ENCODE measurements at places on chromosomes 3 and 15.
A peak's percentile ranks its signal among the peaks of the same experiment; 100 is the strongest.

DNA sequence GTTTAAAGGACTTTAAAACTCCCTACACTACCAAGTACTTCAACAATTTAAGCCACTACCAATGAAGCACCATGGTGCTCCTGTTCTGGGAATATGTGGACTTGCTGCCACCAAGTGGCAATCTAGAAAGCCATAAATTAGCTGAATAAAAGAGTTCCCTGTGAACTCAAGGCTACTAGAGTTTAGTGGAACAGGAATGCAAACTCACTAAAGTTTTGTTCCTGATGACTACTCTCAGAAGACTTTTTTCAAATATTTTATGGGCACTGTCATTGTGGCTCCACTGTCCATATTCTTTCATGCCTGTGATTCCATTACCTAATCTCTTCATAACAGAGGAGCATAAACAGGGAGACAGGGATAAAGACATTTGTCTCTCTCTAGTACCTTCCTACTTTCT lies 63.9 kb downstream of the TMCC1 start:
- peak; percentile 10 for DNase-seq

- no peak for DNase-seq
These were observed 3.9 kb downstream of the SCN5A start for GRCh38 chr3:38645601-38646000.

DNA sequence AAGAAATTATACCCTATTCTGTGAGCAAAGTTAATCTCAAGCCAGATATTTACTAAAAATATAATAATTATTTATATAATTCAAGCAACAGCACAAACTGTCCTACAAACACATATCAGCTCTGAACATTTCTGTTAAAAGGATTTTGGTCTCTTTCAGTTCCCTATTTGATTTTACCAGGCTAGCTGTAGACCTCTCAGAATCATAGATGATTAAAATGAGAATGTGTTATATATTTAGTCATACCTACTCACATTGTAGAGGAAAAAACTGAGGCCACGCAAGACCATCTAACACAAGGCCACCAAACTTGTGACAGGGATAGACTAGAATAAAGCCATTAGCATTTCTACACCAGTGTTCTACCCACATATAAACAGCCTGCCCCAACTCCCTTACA lies 28.5 kb downstream of the ACKR4 start:
- no peak for DNase-seq

DNA sequence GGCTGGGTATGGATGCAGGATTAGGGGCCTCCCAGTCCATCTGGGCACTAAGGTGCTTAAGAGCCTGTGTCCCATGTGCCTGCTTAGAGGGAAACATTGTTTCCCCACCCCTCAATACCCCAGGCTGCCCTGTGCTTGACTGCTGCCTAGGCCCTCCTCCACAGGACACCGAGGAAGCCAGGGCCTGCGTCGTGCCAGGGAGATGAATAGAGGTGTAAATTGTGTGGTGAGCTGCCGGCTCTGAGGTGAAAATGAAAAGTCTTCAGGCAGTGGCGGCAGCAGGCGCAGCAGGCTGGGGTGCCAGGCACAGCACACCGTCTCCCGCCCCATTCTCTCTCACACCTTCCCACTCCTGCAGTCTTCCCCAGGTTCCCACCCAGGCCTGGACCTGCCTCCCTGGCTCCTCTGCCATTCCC lies 13.9 kb upstream of the GRM2 start:
- no peak for DNase-seq

DNA sequence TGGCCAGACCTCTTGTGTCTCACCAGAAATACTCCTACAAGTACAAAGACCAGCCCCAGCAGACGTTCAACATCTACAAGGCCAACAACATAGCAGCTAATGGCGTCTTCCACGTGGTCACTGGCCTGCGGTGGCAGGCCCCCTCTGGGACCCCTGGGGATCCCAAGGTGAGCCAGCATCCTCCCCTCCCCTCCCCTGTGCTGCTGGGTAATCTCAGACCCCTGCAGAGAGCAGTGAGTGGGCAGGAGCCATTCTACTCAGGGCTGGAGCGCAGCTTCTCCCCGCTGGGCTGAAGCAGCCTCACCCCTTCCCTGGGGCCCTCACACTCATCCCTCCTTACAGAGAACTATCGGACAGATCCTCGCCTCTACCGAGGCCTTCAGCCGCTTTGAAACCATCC lies 9.8 kb downstream of the STAB1 start:
- no peak for DNase-seq

GRCh38 chr3:190542846-190543245 lies 29.0 kb downstream of the IL1RAP start:
- no peak for DNase-seq

- no peak for DNase-seq
These were observed 259.6 kb upstream of the UBE2E1 start for GRCh38 chr3:23546181-23546580.

DNA sequence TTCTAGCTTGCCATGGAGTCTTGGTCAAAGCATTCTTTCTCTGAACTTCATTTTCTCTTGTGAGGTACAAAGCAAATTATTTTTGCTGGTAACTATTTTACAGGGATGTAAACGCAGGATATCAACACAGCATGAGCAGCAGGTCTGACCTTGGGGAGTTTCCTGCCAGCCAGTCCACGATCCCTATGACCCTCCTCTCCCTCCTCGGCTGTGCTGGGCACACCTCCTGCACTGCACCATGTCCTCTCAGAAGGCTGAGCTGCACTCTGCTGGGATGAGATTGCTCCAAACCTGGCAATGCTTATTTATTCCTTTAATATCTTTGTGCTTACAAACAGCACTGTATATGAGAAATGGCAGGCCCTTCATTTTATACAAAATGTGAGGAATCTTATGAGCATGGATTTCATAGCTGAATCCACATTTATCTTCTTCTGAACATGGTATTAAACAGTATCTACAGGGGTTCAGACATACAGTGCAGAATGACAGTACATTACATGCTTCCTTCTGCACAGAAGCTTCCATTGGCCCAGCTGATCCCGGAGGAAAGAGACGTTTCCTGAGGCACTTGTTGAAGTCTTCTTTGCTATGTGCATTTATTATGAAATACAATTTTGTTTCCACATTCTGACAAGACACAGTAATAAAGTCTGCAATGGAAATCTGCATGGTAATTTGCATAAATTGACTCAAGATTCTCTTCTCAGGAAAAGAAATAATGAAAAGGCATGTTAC lies 41.2 kb downstream of the RAB6B start:
- no peak for DNase-seq

DNA sequence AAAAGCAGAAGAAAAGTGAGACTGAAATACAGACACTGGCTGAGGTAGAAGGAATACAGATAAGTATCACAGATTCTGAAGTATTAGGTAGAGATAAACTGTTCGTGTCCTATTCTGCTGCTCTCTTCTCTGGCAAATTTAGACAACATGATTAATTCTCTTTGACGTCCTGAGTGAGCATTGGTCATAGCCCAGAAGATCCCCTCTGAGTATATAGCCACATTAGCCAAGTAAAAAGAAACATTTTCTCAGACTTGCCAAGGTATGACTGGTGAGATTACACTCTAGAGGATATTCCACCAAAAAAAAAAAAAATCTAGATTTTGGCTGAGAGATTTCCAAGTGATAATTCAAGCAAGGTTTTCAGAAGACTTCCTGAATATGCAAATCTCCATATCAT lies 111.4 kb upstream of the ALCAM start:
- no peak for DNase-seq

DNA sequence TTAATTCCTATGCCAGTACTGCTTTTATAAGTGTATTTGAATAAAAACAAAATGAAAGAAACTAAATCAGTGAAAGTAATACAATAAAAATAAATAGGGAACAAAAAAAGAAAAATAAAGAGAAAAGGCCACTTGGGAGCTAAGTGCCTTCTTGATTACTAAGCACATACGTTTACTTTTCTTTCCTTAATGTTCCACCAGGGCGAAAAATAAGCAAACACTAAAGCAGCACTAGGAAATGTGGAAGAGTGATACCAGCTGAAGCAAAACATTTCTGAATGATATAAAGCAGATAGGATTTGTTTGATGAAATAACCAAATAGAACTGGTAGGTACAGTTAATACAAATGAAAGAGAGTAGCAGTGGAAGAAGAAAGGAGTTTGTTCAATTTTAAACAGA lies 132.8 kb upstream of the ZPLD1 start:
- DNase-seq = no peak

DNA sequence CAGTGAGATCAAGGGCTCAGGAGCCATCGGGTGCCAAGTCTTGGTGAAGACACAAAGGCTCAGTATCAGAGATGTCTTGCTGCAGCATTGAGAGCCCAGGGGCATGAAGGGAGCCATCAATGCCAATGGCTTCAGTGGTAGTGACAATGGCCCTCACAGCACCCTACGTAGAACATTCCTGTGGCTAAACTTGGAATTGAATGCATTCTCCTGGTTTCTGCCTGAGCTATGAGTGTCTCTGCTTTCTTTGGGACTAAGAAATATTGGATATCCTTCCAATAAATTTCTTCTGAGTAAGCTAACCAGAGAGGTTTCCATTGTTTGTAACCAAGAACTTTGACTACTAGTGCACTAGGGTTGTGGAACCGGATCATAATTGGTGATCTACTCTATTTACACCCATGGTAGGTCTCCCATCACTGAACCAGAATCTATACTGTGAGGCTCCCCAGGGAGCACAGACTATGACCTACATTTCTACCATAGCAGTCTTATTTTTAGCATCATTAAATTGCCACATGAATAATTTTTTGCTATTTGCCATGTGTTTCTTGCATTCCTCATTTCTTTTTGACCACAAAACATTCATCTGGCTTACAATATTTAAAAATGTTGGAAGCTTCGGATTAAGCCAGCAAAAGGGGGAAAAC lies 31.6 kb upstream of the PDZRN3 start:
- no peak for DNase-seq

DNA sequence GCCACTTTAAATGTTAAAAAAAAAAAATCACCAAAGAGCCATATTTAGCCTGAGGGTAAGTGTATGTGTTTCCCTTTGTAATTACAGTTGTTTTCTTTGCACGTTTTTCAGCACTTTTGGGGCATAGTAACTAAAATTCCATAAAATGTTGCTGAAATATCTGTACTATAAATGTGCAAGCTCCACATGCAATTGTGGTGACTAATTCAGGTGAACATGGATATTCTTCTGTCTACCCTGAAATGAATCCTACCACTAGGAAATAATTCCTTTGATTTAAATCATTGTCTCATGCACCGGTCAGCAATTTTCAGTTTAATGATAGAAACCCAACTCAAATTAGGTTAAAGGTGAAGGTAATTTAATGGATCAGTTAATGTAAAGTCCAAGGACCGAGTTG lies 13.1 kb upstream of the TFG start:
- no peak for DNase-seq

DNA sequence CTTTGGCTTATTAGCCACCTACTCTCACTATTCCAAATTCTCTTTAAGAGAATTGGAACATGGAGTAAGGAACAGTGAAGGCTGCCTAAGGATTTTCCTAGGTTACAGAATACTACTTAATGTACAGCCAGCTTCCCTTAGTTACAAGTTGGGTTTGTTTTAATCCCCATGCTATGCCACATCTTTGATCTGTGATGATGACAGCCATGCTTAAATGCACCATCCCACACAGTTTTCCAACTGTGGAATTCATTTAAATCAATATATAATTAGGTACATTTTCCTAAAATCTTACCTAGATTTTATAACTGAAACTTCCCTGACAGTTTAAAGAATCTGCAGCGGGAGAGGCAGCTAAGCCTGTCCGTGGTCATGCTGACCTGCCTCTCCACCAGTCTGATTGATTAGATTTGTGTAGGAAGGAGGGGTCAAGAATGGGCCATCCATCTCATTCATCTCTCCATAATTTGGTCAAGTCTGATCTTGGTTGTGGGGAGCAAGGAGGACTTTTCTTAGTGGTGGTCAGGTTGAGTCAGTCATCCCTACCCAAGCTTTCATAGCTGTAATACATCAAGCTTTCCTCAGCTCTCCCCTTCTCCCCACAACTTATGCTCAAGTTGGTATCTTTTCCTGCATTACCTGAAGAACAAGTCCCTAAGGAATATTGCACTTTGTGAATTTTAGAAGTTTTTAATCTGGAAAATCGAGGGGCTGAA lies 37.1 kb downstream of the RIOX2 start:
- DNase-seq = no peak
